ENCODE measurements at places on chromosomes 16 and 17. TPM values are rescaled to one million over a fixed set of nuclear protein-coding genes. Genes with fewer than 3 reads are reported as not detected.

The CNTD1 gene
- 0.61 TPM for polyA plus RNA-seq

The EFNB3 gene
- polyA plus RNA-seq: 0.87 TPM

The CIBAR2 gene
- 11.8 TPM for polyA plus RNA-seq

The ALOX15B gene
- 82.7 TPM for polyA plus RNA-seq

- peaks cover 34% of the 10 kb centered on the region for H3K36me3 ChIP-seq
- no peaks in the 10 kb centered on the region for H3K27me3 ChIP-seq
- no peak overlapping the region for H3K27ac ChIP-seq
- no peak for DNase-seq
- no peak overlapping the region for H3K4me3 ChIP-seq
- no peaks in the 10 kb centered on the region for H3K4me1 ChIP-seq
Observed at GRCh38 chr16:89287777-89288576, 70.5 kb downstream of the ZNF778 start.

Measured in lung (tissue), 17 donors.